ENCODE measurements at places on chromosomes 12 and 14. TPM values are rescaled to one million over a fixed set of nuclear protein-coding genes. Genes with fewer than 3 reads are reported as not detected.

The SCNN1A gene
- 1.5 TPM for total RNA-seq

The DPPA3 gene
- total RNA-seq = not detected

The KRT81 gene
- 0.42 TPM for total RNA-seq

The TMTC1 gene
- total RNA-seq = not detected

The IRAK3 gene
- total RNA-seq = 0.05 TPM
